ENCODE measurements at places on chromosomes 1 and 21. TPM values are rescaled to one million over a fixed set of nuclear protein-coding genes. Genes with fewer than 3 reads are reported as not detected.
A peak's percentile ranks its signal among the peaks of the same experiment; 100 is the strongest.

DNA sequence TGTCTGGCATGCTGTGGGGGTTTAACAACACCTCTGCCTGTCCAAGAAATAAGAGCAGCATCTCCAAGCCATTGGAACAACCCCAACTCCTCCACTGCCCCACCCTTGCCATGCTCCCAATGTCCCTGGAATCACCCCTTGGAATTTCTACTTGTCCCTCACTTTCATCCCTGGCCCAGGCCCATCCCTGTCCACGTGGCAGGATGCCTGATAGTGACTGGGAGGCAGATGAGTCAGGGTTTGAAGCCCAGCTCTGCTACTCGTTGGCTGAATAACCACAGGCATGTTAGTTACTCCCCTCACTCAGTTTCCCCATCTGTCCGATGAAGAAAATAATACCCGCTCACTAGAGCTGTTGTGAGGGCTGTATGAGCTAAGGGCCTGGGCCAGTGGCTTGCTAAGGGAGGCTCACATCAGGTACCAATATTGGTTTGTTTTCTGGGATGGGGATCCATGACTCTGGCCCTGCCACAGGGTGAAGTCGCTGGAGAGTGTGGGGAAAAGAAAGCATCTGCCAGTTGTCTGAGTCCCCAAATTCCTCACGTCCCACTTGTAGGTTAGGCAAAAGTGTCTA, 99.4 kb upstream of the TLR5 start:
- DNase-seq = no peak

GRCh38 chr1:213724640-213725536, 262.9 kb upstream of the PROX1 start:
- DNase-seq = no peak

CASQ1 gene
- not detected for total RNA-seq

DNA sequence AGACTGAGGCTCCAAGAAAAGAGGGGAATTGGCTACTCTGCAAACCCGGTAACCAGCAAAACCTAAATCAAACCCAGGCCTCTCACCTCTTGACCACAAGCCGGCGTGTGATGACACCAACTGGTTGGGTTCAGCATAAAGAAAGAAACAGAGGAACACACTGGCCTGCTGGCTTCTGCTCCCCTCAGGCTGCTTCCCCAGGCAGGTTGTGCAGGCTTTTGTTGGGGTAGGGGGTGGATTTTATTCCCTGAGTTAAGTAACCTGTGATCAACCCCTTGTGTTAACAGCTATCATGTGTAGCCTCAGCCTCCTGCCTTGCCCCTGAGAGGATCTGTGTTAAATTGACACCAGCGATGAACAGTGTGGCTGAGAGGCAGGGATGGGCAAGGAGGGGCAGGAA, 111.6 kb upstream of the ZBTB40 start:
- DNase-seq = no peak

DNA sequence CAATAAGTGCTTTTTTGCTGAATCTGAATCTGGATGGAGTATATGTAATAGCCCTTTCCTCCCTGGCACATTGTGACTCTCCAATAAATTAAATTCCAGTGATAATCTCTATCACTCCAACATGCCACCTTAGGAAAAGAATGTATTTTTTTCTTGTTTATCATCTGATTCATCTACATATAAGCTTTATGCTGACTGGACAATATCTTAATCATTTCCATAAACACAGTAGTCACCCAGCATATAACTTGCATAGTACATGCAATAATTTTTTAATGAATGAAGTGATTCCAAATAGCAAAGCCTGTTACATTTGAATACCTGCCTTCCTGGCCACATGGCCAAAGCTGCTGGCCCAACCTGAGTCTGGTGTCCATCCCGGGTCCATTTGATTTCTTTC, 477.6 kb upstream of the USP24 start:
- no peak for DNase-seq

- DNase-seq = no peak
These were observed 75.1 kb downstream of the CAMTA1 start for GRCh38 chr1:6860401-6860800.

DNA sequence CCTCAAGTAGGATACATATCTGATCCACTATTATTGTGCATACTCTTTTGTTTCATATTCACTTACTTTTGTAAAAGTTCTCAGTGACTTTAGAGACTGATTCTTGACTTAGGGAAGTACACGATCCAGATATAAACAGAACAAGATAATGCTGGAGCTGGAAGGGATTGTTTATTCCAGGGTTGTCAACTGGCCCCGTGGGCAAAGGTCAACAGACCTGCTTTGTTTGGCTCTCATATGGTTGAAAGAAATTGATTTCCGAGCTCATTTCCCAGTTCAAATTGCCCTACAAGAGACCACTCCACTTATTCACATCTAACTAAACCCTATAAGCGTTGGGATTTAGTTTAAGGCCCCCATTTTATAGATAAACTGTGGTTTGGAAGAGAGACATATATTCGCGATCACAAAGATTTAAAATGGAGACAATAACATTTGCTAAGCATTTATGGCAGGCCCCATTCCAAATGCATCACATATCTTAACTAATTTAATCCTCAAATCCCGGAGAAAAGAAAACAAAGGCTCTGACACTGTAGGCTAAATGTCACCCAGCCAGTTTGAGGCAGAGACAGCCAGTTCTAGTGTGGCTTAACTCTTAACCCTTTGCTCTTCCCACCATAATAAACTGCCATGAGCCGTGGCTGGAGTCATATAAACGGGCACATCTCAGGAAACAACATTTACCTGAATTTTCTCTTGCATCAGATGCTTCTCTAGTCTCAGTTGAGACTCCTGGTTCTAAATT, 20.6 kb downstream of the REG4 start:
- DNase-seq = no peak

DNA sequence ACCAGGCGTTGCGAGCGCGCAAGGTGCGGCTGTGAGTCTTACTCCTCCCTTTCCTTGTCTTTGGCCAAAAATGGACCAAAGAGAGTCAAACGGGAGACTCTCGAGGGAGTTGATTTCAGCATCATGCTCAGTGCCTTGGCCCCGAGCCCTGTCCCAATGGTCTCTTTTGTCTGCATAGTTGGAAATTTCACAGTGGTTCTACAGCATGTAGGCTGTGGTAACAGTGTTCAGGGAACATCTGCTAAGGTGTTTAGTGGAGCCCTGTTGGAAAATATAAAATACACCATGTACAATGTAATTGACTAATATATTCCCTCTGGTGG, 2.7 kb downstream of the CACNA1E start:
- DNase-seq = no peak

SLAMF7 gene
- not detected for total RNA-seq

DNA sequence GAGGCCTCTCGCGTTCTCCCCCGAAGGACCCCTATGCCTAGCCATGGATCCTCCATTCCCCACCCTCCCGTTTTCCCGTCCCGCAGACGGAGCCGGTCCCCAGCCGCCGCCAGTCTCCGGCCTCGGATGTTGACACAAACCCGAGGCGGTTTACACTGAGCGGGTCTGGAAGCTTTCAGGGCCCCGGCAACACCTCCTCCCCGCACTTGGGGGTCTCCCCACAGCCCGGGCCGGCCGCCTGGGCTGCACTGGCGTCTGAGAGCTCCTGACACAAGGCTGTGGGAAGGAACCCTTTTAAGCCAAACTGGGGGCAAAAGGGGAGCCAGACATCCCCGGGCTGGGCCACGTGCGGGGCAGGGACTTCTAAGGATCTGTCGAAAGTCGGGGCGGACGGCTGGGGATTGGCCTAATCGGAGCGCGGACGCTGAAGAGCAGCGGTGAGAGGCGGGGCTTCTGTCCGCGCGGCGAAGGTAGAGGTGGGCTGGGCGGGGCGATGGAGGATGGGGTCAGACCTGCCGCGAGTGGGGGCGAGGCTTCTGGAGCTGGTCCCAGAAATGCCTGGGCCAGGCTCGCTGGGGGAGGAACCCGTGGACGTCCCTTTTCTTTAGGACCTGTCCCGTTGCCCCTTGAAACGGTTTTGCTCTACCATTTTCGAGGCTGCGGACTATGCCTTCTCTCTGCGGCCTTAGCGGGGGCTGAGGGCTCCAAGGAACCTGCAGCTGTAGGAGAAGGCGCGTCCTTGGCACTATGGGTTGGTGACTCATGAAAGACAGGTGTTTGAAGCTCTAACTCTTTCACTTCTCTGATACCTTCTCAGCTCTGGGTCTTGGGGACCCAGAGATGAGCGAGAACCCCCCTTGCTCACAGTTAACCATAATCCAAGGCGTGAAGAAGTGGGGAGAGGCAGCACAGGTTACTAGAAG, 1.2 kb upstream of the HPCAL4 start:
- DNase-seq = no peak

DNA sequence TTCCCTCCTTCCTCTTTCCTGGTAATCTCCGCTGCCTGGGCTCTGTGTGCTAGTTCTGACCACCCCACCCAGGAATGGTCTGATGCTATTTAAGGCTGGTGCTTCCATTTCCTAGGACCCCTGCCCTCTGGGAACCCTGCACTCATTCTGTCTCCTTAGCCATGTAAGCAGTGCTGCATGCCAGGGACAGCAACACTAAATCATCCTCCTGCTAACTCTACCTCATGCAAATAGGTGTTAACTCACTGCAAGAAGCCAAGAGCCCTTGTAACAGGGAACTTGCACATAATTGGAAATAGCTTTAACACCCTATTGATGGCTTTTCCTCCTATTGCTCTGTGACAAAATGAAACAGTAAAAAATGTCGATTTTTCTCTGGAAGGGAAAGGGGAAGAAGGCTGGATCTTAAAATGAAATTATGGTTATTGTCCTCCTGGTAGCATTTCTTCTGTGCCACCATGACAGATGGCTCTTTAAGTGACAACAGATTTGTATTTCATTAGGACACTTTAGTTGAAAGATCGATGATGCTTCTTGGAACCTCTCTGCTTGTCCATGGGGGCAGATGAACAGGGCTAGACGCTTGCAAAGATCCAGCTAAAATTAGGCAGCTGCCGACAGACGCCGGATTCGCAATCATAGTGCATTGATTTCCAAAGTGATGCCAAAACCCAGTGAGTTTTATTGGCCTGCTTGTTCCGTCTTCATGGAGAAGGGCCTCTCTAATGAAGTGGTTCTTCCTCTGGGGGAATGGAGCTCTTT, 551.7 kb downstream of the MATN1 start:
- no peak for DNase-seq

- DNase-seq = peak; percentile 28
These were observed 625 bp downstream of the KLHDC7A start for GRCh38 chr1:18481190-18481920.

DNA sequence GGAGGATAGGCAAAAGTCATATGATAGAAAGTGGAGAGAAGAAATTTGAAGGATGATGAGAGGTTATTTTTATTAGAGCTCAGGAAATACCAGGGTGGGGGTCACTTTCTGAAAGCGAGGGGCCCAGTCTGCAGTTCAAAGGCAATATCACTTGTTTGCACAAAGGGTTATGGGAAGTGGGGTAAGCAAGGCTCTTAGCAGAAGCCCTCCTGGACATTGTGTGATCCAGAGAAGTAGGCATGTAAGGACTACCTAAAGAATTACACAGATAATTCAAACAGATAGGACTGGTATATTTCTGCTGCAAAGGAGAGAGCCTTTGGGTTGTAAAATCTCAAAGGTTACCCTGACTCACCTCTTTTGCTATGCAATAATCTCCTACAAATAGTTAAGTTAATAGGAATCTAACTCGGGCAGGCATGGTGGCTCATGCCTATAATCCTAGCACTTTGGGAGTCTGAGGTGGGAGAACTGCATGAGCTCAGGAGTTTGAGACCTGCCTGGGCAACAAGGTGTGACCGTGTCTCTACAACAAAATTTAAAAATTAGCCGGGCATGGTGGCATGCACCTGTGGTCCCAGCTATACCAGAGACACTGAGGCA, 25.2 kb upstream of the PRRC2C start:
- no peak for DNase-seq

NMNAT2 gene
- not detected for total RNA-seq

C1orf141 gene
- total RNA-seq = not detected

DNA sequence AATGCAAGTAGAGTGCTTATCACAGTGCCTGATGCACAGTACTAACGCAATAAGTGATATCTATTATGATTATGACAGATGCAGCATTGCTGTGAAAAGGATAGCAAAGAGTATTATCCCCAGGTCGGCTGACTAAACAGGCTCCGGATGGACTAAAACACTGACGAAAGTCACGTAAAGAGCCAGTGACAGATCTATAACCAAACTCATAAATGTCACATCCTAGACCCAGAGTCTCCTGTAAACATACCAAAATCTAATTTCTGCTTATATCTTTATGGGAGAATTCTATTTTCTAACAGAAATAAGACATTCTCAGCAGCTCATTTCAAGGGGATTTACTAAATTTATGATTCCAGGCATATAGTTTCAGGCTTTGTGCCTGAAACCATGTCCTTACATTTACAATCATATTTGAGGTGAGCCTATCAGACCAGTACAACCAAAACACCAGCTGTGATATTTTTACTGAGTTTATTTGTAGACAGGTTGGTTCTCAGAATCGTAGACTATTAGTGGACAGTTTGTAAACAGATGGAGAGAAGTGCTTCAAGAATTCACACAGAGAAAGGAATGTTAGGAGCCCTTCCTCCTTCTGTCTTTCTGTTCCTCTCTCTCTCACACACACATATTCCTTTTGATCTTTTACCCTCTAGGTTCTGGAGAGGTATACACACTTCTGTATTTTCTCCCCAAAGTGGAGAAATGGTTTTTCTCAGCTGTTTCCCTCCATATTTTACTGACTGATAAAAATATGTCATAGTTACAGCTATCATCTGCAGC, 52.4 kb upstream of the WDR26 start:
- DNase-seq = no peak

GRCh38 chr1:207268337-207268736, 53.1 kb upstream of the CD55 start:
- no peak for DNase-seq

- DNase-seq = no peak
These were observed 34.9 kb downstream of the UBIAD1 start for GRCh38 chr1:11307852-11308251.

- no peak for DNase-seq
These were observed 37.2 kb upstream of the SLC6A9 start for GRCh38 chr1:44068442-44068921.

RNF223 gene
- total RNA-seq = not detected

TGFB2 gene
- total RNA-seq = 21.8 TPM

DNA sequence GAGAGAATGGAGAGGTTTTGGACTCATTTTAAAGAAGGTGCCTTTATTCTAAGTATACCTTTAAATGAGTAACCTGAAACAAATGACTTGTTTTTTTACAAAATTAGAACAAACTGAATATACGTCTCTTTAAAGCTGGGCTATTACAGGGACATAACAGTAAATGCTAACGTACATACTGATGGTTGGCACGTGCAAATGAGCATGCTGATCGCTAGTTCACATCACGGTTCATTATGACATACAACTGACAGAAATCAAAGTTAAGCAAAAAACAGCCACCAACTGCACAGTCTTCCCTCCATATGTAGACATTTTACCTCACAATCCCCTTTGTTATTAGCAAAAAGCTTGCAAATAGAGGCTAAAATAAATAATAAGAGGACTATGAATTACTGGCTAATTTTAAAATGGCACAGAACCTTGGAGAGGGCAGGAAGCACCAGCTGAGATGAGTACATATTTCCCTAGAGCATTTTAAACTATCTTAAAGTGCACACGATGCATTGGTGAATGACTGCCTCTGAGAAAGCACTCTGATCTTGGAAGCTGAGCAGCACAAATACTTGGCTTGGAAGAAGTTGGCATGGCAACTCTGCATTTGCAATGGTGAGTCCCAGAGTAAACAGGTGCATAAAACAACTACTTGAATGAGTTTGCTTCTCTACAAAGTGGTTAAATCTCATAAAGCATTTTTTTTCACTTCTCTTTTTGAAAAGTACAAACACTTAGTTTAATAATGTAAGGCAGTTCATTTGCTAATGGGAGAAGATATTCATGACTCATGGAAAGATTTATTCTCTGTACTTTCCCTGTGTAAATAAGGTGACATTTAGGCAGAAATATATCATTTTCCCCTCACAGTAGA, 204.7 kb downstream of the LHX8 start:
- no peak for DNase-seq

- no peak for DNase-seq
These were observed 64.2 kb downstream of the HLX start for GRCh38 chr1:220943319-220943996.
